Lung (tissue), 17 donors: ENCODE measurements at places on chromosomes 5 and 9. TPM values are rescaled to one million over a fixed set of nuclear protein-coding genes. Genes with fewer than 3 reads are reported as not detected.
A peak's percentile ranks its signal among the peaks of the same experiment; 100 is the strongest.

The OLFM1 gene
- 8.2 TPM for total RNA-seq

The ERAP2 gene
- 4.9 TPM for total RNA-seq

The P4HA2 gene
- total RNA-seq, result 37.8 TPM

The S100Z gene
- 1.9 TPM for total RNA-seq

The TRAF2 gene
- total RNA-seq, result 17.2 TPM

The NFX1 gene
- total RNA-seq, result 43.4 TPM

The DMRT3 gene
- not detected for total RNA-seq

DNA sequence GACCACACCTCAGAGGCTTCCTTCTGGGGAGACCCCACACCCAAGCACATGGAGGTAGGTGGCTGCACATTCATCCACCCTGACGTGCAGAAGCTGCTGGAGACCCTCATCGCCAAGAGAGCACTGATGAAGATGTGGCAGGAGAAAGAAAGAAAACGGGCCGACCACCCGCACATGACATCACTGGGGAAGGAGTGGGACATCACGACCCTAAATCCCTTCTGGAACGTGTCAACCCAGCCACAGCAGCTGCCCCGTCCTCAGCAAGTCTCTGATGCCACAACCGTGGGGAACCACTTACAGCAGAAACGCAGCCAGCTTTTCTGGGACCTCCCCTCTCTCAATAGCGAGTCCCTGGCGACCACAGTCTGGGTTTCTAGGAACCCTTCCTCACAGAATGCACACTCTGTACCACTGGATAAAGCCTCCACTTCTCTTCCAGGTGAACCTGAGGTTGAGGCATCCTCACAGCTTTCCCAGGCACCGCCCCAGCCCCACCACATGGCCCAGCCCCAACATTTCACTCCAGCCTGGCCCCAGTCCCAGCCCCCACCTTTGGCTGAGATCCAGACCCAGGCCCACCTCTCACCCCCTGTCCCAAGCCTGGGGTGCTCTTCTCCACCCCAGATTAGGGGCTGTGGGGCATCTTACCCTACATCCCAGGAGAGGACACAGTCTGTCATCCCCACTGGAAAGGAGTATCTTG is 3.0 kb downstream of the SPATA31E1 start:
- DNase-seq, result no peak
- no peaks in the 10 kb centered on the region for H3K27me3 ChIP-seq
- H3K4me3 ChIP-seq, result no peak overlapping the region
- H3K36me3 ChIP-seq, result no peaks in the 10 kb centered on the region
- no peak overlapping the region for H3K27ac ChIP-seq

GRCh38 chr5:157476702-157477408 is 16.8 kb downstream of the NIPAL4 start:
- H3K4me3 ChIP-seq, result no peak overlapping the region
- H3K4me1 ChIP-seq, result no peaks in the 10 kb centered on the region
- no peak overlapping the region for H3K27ac ChIP-seq
- H3K36me3 ChIP-seq, result no peaks in the 10 kb centered on the region
- no peak for DNase-seq
- H3K27me3 ChIP-seq, result no peaks in the 10 kb centered on the region

DNA sequence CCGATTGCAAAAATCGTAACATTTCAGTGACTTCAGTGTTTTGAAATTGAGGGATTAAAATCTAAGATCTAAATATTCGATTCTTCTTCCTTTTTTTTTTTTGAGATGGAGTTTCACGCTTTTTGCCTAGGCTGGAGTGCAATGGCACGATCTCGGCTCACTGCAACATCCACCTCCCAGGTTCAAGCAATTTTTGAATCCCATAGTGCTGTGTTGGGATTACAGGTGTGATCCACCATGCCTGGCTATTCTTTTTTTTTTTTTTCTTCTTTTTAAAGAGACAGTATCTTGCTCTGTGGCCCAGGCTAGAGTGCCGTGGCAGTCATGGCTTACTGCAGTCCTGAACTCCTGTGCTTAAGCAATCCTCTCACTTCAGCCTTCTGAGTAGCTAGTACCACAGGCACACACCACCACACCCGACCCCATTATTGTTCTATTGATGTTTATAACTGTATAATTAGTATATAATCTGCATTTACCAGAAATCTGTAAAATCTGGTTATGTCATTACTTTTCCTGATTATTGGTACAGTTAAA is 42.7 kb downstream of the NSD1 start:
- no peaks in the 10 kb centered on the region for H3K36me3 ChIP-seq
- H3K27me3 ChIP-seq, result no peaks in the 10 kb centered on the region
- H3K4me3 ChIP-seq, result no peak overlapping the region
- no peak for DNase-seq
- H3K27ac ChIP-seq, result no peak overlapping the region

GRCh38 chr5:140140435-140140834 is 14.7 kb downstream of the IGIP start:
- peaks cover 13% of the 10 kb centered on the region for H3K4me1 ChIP-seq
- no peaks in the 10 kb centered on the region for H3K36me3 ChIP-seq
- no peak overlapping the region for H3K27ac ChIP-seq
- H3K27me3 ChIP-seq, result peaks cover 6% of the 10 kb centered on the region
- DNase-seq, result no peak
- H3K4me3 ChIP-seq, result no peak overlapping the region

DNA sequence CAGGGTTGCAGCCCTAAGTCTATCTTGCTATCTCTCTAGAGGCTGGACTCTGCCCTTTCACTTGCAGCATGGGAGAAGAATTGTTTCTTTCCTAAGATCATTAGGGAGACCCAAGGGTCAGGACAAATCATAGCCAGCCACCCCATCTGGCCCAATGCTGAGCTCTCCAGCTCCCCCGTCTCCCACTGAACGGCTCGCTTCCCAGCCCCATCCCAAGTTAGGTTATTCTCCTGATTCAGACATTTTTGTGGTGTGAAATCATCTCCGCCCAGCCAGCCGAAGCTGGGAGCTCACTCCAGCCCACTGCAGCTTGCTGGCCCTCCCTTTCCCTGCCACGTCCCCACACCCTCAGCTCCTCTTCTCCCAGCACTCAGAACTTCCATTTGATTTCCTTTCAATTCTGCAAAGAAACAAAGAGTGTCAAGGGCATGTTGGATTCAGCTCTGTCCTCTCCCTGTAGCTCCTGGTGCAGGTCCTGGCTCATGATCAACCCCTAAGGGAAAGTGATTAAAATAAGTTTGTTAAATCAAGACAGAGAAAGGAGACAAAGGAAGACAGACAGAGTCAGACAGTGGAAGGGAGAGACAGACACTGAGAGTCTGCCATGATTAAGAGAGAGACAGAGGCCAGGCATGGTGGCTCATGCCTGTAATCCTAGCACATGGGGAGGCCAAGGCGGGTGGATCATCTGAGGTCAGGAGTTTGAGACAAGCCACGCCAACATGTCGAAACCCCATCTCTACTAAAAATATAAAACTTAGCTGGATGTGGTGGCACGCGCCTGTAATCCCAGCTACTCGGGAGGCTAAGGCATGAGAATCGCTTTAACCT is 12.6 kb upstream of the SPARC start:
- peak; percentile 93 for DNase-seq
- H3K36me3 ChIP-seq, result no peaks in the 10 kb centered on the region
- peaks cover 3% of the 10 kb centered on the region for H3K4me1 ChIP-seq
- H3K4me3 ChIP-seq, result no peak overlapping the region
- peak overlapping the region; percentile 45 for H3K27ac ChIP-seq
- no peaks in the 10 kb centered on the region for H3K27me3 ChIP-seq

DNA sequence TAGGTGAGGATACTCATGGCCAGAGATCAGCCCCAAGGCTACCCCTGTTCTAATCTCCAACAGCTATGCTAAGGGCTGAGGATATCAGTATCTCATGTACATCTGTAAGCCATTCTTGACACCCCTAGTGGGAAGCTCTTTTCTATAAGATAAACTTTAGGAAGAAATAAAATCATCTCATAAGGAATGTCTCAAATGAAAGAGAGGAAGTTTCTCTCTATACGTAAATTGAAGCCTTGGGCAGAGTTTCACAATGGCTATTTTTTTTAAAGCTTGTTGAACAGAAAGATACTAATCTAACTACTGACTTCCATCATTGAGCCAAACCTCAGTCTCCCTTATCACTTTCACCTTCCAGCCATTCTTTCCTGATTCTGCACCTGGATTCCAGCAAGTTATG is 405.7 kb downstream of the PRR16 start:
- H3K4me1 ChIP-seq, result peaks cover 4% of the 10 kb centered on the region
- DNase-seq, result no peak
- no peaks in the 10 kb centered on the region for H3K36me3 ChIP-seq
- H3K27ac ChIP-seq, result no peak overlapping the region
- no peak overlapping the region for H3K4me3 ChIP-seq

- H3K36me3 ChIP-seq, result peaks cover 32% of the 10 kb centered on the region
- H3K27ac ChIP-seq, result no peak overlapping the region
- no peak for DNase-seq
- H3K4me3 ChIP-seq, result no peak overlapping the region
- no peaks in the 10 kb centered on the region for H3K4me1 ChIP-seq
Measured at GRCh38 chr9:93108291-93109041, 12.4 kb downstream of the CARD19 start.

GRCh38 chr9:129900263-129901027 is 65.2 kb downstream of the USP20 start:
- DNase-seq, result no peak
- no peak overlapping the region for H3K4me3 ChIP-seq
- H3K27me3 ChIP-seq, result no peaks in the 10 kb centered on the region

- H3K4me1 ChIP-seq, result peaks cover 16% of the 10 kb centered on the region
- peaks cover 26% of the 10 kb centered on the region for H3K27me3 ChIP-seq
- peak overlapping the region; percentile 48 for H3K4me3 ChIP-seq
- DNase-seq, result no peak
Measured at GRCh38 chr5:74865256-74865803, 857 bp downstream of the FAM169A start.

DNA sequence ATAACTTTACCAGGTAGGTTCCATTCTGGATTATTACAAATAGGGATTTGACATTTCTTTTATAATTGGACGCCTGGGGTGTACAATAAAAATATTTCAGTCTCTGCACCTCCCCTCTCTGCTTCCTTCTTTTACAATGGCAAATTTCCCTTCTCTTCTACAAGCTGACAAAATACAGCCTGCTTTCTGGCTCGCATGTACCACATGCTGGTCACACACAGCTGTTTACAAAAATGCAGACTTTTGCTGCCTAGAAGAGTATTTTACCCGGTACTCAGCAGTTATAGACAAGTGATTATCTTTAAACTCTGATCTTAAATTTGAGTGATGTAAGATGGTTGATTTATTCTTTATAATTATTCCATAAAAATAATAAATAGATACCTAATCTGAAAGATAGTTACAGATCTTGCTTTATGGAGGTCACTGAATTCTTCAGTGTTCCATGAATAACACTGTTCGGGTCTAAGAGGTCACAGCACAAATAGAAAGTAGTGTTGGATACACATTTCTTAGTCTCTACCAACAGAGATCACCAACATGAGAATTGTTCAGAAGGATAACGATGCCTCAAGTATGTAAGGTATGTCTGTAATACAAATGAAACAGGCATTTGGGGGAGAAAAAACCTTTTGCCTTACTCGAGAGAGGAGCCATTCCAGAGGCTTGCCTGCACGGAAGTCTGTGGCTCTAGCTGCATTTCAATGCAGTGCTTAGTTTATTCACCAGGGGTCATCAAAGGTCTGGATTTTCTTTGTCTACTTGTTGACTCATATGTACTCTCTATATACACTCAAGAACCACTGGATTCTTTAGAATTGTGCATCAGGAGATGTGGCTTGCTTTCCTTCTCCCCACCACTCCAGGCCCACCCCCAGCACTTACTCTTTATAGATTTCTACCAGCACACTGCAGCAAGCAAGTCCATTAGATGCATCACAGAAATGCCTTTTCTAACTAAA is 206.6 kb upstream of the RFX3 start:
- no peak overlapping the region for H3K4me3 ChIP-seq
- peak; percentile 95 for DNase-seq
- H3K27me3 ChIP-seq, result no peaks in the 10 kb centered on the region
- no peak overlapping the region for H3K27ac ChIP-seq
- H3K36me3 ChIP-seq, result no peaks in the 10 kb centered on the region

DNA sequence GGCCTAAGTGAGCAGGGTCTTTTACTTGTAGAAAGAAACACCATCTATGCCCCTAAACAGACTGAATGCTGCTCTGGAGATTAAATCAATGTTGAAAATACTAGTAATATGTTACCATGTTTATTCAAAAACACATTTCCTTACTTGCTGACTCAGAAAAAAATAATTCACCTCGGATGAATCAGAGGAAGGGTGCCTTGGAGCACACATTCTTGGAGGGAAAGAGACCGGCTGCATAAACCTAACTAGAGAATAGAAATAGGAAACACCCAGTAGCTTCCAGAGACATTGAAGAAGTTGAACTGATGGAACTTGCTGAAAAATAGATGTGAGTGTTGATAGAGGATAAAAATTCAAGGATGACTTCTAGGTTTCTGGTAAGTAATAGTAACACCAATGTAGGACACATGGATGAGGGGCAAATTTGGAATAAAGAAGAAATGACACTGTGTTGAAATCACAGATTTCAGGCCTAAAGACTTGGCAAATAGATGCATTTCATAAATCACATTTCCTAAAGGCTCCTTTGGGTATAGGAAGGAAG is 76.9 kb upstream of the MINAR2 start:
- no peak overlapping the region for H3K4me3 ChIP-seq
- no peaks in the 10 kb centered on the region for H3K36me3 ChIP-seq
- no peak for DNase-seq
- H3K27me3 ChIP-seq, result no peaks in the 10 kb centered on the region

GRCh38 chr5:36552651-36553393 is 53.6 kb upstream of the SLC1A3 start:
- H3K27ac ChIP-seq, result peak overlapping the region; percentile 12
- no peaks in the 10 kb centered on the region for H3K36me3 ChIP-seq
- no peaks in the 10 kb centered on the region for H3K27me3 ChIP-seq
- no peaks in the 10 kb centered on the region for H3K4me1 ChIP-seq
- no peak for DNase-seq

DNA sequence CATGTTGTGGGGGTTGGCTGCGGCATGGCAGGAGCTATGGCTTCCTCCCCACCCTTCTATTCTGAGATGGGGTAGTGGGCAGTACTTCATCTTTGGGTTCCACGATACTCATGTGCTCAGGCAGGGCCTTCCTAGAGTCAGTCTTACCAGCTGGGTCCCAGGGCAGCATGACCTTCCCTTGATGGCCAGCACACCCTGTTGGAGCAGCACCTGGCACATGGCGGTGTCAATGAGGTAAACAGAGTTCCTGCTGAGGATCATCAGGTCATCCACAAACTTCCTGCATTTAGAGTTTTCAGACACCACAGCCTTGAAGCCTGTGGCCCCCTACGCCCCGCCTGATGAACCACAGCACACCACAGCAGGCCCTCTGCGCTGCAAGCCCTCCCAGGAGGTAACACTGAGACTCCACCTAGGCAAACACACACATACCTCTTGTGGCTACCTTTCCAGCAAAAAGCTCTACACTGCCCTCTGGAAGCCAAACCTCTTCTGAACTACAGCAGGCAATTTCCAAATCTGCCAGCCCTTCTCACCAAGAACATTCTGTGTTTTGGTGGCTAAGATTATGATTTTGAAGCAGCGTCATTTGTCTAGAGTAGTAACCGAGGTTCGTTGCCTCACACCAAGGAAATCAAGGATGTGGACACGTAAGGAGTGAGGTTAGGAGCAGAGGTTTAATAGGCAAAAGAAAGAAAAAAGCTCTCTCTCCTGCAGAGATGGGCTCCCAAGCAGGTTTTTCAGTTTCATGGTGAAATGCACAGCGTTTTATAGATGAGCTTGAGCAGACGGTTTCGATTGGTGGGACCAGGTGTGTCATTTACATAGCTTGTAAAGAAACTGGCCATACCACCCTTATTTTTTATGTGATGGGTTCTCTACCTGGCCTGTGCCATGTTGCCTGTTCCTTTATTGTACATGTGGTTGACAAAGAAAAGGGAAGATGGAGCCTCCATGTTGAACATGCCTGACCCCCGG is 20.3 kb upstream of the TMEM174 start:
- H3K4me1 ChIP-seq, result no peaks in the 10 kb centered on the region
- no peaks in the 10 kb centered on the region for H3K36me3 ChIP-seq
- H3K4me3 ChIP-seq, result no peak overlapping the region
- no peak overlapping the region for H3K27ac ChIP-seq
- DNase-seq, result no peak
- H3K27me3 ChIP-seq, result no peaks in the 10 kb centered on the region
